ENCODE measurements at places on chromosomes 16 and 17.

GRCh38 chr17:17141279-17141678 is 64.9 kb downstream of the PLD6 start:
- no peak for DNase-seq

GRCh38 chr16:56732832-56733231 is 2.9 kb downstream of the NUP93 start:
- DNase-seq = no peak

GRCh38 chr17:82214012-82214628 is 1.5 kb upstream of the CCDC57 start:
- no peak for DNase-seq

DNA sequence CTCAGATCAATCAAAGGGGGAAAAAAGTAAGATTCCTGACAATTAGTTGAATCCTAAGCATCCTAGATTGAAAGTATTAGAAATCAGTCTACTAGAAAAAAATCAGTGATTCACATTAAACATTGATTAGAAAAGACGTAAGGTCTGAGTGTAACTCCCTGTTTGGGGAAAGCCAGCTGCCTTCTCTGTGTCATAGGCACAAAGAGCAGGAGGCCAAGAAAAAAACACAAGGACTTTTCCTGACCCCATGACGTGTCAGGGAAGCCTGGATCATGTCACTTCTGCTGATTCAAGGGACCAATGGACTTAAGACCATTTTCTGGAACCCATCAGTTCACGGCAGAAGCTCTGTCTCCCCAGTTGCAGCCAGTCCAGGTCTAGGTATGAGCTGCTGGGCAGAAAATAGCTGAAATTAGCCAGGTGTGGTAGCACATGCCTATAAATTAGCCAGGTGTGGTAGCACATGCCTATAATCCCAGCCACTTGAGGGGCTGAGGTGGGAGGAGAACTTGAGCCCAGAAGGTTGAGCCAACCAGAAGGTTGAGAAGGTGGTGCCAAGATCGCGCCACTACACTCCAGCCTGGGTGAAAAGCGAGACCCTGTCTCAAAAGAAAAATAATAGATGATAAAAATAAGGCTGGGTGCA is 35.9 kb downstream of the RANBP10 start:
- no peak for DNase-seq

Measured in T-helper 2 cell (primary cell).